Left renal pelvis (tissue), 4 donors: ENCODE measurements at places on chromosomes 6 and 20. TPM values are rescaled to one million over a fixed set of nuclear protein-coding genes. Genes with fewer than 3 reads are reported as not detected.

GRCh38 chr20:40148886-40149285, 540.1 kb downstream of the MAFB start:
- no peak for DNase-seq

DNA sequence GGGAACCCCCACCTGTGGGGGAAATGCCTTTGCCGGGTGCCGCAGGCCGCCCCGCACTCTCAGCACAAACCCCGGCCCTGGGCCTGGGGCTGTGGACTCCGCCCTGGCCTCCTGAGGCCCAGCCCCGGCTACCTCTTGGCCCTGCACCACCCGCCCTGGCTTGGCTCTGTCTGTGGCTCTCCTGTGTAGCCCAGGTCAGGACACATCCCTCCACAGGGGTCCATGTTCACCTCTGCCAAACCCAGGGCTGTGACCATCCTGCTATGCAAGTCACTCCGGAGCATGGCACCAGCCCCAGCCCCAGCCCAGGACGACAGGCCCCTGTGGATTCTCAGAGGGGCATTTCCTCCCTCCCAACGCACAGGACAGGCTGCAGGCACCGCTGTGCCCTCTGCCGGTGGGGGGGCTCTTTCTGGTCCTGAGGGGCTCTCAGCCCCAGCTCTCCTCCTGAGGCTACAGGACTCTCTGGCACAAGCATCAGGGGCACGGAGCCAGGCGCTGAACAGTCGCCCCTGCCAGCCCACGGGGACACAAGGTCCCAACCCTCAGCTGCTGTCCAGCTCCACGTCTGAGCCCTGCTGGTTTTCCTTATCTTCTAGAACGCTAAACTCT, 45.7 kb downstream of the TAF4 start:
- no peak for DNase-seq

GRCh38 chr6:20751293-20751935, 217.2 kb downstream of the CDKAL1 start:
- no peak for DNase-seq

DNA sequence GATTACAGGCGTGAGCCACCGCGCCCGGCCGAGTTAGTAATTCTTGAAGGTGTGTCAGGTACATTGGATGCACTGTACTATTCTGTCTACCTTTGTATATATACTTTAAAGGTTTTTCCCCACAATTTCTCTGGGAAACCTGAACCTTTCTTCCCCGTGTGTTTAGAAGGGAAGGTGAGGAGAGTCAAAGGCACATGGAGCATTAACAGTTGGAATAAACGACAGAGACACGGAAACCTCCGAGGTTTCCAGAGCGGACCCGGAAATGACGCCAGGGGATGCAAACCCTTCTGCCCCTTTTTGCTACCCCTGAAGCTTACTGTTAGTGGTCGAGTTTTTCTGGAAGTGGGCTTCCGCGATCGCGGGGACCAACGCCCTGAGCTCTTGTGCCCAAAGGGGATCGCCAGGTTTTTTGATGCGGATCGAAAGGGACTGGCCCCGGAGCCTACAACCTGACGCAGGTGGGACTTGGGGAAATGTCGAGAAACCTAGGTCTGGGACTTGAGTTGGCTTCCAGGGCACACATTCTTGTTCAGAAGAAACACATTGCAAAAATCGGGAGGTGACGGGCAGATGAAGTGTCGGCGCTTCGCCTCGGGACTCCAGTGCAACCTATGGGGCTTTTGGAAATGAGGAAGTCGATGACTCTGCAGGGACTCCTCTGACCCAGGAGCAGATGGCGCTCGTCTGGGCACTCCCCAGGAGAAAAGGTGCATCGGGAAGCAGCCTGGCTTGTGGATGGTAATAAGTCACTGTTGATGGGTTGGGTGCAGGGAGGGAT, 218.2 kb downstream of the OR2B2 start:
- no peak for DNase-seq

GRCh38 chr6:162345051-162345511, 382.5 kb downstream of the PRKN start:
- DNase-seq: no peak

DNA sequence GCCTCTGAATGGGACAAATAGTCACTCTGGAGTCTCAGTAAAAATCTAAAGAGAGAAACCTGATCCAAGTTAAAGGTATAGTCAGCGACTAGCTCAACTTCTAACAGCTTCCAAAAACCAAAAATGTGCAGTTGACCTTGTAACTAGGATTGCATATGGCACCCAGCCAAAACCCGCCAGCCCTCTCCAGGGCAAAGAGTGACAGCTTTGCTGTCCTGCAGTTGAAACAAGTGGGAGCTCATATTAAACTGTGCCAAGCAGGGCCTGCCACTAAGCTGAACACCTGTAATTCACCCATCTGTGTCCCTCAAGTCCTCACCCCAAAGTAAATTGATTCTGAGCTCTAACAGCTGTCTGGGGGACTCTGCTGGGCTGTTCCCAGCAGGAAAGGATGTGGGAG, 695.3 kb downstream of the MAFB start:
- DNase-seq: no peak

GRCh38 chr20:47464380-47465101, 37.1 kb upstream of the NCOA3 start:
- no peak for DNase-seq

GRCh38 chr6:156953479-156954146, 176.4 kb downstream of the ARID1B start:
- peak; percentile 82 for DNase-seq

GRCh38 chr6:4466769-4467480, 309.3 kb upstream of the CDYL start:
- no peak for DNase-seq

DNA sequence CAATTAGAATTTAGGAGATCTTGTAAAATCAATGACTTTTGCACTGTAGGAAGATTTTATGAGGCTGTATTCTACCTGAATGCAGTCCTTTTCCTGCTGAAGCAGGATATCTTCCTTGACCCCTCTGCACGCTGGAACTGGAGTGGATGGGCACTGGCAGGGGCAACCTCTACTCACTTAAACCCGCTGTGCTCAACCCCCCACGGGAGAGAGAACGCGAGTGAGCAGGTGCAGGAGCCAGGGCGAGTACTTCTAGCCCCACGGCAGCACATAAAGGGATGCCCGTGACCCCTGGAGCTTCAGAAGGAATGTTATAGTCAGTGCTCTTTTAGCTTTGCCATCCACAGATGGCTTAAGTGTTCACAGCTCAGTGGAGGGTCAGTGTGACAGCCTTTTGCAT, 1144.8 kb downstream of the EPHA7 start:
- no peak for DNase-seq

- DNase-seq: no peak
Observed at GRCh38 chr6:157774153-157775135, 48.6 kb upstream of the SNX9 start.

- DNase-seq: no peak
Observed at GRCh38 chr6:130622142-130622541, 205.1 kb upstream of the SMLR1 start.

DNA sequence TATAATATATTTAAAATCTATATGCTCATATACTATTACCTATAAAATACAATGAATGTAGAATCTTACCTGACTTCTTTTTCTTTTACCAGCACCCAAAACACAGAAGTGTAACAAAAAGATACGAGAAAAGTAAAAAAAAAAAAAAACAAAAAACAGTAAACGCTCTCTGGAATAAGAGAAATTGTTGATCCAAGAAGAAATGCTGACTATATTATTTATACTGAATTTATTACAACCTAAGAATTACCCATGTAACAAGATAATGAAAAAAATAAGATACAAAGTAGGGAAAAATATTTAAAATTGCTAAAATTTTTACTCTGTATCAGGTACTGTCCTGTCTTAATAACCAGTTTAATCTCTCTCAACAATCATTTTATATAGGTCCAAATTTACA, 787.9 kb upstream of the MAN1A1 start:
- no peak for DNase-seq

DNA sequence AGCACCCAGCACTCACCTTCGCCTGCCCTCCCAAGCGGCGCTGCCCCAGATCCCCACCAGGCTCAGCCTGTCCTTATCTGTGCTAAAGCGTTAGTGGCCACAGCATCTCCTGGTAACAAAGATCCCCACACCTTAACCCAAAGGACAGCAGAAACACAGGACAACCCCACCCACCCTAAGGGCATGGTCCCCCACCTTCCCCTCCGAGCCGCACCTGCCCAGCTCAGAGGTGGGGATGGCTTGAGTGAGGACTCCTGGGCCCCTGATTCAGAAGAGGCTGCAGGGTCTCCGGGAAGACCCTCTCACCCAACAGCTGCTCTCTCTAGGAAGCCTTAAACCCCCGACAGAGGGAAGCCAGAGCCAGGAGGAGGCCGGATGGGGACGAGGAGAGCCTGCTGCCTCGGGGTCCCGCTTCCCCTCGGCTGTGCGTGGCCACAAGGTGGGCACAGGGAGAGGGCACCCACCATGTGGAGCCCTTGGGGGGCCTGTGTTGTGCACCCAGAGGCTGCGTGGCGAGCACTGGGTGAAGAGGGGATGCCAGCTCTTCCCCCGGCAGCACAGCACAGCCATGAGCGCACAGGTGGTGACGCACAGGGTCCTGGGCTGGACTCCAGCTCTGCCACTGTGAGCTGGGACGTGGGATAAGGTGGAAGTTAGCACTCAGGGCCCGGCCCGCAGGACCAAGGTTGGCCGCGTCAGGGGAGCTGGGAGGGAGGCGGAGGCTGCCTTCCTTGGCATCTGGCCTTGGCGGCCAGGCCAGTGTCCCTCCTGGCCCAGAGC, 31.9 kb upstream of the MRGBP start:
- no peak for DNase-seq

GRCh38 chr6:137136065-137136464, 37.4 kb downstream of the IL22RA2 start:
- DNase-seq: no peak

DNA sequence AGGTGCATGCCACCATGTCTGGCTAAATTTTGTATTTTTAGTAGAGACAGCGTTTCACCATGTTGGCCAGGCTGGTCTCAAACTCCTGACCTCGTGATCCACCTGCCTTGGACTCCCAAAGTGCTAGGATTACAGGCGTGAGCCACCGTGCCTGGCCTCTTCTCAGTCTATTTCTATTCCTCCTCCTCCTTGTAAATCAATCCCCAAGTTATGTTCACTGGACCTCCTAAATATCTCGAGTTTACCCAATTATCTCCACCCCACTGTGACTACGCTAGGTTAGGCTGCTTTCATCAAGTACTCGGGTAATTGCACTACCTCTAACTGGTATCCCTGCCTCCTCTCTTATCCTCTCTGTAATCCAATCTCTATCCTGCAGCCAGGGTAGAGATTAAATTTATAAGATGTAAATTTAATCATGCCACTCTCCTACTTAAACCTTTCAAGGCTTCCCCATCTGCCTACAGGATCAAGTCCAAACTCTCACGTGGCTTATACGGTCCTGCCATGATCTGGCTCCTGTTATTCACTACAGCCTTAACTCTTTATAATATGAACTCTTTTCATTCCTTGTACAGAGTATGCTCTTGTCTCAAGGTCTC, 837 bp upstream of the MAD2L1BP start:
- no peak for DNase-seq

DNA sequence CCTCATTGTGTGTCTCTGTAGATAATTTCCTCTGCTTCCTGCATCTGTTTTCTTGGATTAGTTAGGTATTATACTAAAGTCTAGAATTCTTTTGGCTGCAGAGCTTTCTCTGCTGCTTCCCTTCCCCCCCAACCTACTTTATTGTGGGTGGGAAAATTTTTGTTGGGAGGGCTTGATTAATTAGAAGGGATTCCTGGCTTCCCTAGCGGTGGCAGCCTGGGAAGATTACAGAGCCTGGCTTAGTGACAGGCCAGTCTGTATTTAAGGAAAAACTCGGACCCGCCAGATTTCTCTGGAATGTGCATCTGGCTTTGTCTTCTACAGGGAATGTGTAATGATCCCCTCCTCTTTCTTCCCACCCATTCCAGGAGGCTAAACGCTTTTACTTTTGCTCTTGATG, 31.2 kb downstream of the SLX4IP start:
- no peak for DNase-seq

DNA sequence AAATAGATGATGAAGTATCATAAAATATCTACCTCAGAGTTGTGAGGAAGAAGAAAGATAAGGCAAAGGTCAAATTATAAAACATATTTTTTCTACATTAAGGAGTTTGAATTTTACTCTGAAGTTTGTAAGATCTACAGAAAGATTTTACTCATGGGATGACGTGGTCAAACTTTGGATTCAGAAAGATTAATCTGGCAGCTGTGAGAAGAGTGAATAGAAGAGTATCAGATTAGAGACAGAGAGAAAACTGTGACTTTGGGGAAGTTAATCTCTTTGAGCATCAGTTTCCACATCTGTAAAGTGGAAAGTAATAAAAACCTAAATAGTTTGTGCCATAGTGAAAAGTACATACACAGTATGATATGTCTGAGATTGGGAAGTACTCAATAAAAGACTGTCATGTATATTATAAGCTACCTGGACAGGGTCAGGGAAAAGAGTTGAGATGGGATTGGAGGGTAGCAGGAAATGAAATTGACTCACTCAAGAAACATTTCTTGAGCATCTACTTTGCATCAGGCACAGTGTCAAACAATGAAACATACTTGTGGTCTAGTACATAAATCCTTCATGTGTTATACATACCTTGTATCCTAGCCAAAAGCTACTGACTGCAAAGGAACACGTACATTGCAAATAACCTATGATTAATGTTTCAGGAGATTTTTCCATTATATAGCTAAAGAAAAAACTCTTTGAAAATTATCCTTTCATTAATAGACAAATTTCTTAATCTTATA, 222.1 kb downstream of the TMEM200A start:
- no peak for DNase-seq

DNA sequence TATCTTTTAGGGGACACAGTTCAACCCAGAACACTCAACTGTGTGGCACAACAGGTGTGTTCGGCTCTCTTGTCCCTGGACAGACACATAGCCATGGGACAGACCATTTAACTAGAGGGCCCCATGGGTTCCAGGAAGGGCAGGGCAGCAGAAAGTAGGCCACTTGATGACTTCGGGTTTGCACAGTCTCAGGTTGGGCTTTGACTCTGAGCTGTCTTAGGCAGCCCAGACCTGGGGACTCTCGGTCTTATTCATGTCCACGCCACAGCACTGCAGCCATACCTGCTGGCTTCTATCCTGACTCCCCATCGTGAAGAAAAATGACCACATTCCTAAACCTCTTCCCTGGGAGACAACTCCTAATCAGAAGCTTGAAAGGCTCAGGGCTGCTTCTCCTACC, 146.1 kb upstream of the AKAP12 start:
- no peak for DNase-seq

DNA sequence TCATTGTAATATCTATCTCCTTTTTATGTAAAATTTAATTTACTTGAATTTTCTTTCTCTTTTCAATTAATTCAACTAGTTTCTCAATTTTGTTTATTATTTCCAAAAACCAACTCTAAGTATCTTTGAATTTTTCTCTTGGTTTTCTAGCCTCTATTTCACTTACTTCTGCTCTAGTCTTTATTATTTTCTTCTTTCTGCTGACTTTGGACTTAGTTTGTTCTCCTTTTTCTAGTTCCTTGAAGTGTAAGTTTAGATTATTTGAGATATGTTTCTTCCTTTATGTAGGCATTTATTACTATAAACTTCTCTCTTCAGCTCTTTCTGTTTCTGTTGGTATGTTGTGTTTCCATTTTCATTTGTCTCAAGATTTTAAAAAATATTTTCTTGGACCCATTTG, 70.8 kb downstream of the TNFAIP3 start:
- DNase-seq: no peak

GRCh38 chr6:64717281-64717680, 989.7 kb downstream of the EYS start:
- no peak for DNase-seq

The TUBB1 gene
- polyA plus RNA-seq: 1.5 TPM

The CALHM6 gene
- polyA plus RNA-seq: 5.2 TPM

The TMEM74B gene
- 2.0 TPM for polyA plus RNA-seq
